Ascending aorta (tissue), 2 donors: ENCODE measurements at places on chromosomes 1 and 21.

DNA sequence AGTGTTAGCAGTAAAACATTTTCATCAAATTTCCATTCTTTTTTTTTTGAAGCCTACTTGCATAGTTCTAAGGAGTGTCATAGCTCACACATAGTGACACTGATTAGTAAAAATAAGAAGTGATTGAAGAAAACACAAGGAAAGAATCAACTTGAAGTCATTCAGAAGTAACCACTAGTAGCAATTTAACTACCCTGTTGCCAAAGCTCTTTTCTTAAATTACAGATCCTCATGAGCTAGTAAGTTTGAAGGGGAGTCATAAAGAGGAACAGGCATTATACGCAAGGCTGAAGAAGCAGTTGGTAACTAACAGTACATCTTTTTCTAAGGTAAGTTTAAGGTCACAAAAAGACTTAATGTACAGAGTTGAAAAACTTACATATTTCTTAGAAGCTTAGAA lies 332.2 kb downstream of the CHRM3 start:
- no peak for DNase-seq

- DNase-seq, result no peak
These were observed 49.6 kb downstream of the SLC9C2 start for GRCh38 chr1:173553312-173553711.

DNA sequence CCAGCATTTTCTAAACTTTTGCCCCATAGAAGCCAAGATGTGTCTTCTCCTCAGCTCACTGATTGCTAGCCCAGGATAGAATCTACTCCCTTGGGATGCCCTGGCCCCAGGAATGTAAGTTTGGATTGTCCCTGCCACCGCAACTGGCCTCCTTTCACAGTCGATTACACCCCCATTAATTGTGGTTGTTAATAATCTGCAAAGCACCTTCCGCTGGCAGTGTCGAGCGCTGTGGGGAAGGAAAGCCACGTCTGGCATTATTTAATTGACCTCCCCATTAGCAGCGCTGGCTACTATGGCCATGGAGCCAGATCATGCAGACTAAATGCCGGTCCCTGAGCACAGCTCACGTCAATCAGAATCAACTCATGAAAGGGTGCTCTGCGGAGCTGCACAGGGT lies 597.3 kb upstream of the PLXNA2 start:
- no peak for DNase-seq

GRCh38 chr1:183039330-183039729 lies 16.1 kb downstream of the LAMC1 start:
- no peak for DNase-seq

DNA sequence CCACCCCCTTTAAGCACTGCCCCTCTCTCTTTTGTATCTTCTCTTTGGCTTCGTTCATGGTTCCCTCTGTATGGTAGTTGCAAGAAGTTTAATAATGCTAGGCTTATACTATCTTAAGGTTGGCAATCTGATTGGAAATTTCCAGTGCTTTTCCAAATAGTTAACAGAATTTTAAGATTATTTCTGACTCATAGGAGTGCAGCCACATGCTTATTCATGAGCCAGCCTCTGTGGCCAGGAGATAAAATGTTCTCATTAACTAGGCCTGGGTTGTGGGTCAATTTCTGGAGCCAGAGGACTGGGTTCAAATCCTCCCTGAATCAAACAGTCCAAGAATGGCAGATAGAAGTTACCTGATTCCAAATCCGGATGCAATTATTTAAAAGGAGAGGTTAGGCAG lies 103.1 kb downstream of the ATP6V1G3 start:
- no peak for DNase-seq

DNA sequence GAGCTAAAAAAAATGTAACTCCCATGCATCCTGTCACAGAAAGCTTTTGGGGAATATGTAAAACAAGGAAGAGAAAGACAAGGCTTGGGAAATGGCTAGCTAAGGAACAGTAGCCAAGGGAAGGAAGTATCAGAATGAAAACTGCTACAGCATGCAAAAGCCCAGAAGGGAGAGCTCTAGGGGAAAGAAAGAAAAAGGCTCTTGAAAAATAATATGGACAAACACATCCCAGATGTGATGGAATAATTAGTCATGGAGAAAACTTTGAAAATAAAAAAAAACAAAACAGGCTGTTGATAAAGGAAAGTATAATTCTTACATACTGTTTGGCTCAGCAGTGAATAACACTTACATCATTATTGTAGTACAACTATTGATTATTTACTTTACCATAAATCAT lies 47.9 kb upstream of the VCAM1 start:
- no peak for DNase-seq

GRCh38 chr1:2845869-2846268 lies 44.4 kb upstream of the TTC34 start:
- no peak for DNase-seq

DNA sequence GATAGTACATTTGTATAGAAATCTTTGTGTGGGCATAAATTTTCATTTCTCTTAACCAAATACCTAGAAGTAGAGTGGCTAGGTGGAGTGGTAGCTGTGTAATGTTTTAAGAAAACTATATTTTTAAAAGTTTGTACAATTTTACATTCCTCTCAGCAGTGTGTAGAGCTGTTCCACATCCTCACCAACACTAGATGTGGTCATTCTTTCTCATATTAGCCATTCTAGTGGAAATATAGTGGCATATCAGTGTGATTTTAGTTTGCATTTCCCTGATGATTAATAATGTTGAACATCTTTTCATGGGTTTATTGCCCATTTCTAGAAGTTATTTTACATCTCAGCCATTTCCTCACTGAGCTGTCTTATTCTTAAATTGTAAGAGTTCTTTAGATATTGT lies 65.5 kb downstream of the ITSN1 start:
- no peak for DNase-seq

DNA sequence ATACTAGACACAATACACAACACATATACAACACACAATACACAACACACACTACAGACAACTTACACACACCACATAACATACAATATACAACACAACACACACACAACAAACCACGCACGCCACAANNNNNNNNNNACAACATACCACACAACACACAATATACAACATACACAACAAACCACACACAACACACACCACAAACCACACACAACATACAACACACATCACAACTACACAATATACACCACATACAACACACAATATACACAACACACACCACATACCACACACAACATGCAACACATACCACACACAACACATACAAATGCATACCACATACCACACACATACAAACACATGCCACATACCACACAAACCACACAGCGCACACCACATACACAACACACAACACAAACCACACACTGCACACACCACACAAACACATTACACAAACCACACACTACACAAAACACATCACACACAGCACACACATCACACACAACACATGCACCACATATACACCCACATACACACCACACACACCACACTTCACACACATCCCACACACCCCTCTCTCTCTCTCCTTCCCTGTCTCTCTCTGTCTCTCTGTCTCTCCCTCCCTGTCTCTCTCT lies 108.3 kb downstream of the ETS2 start:
- no peak for DNase-seq

- no peak for DNase-seq
These were observed 2.8 kb downstream of the TAL1 start for GRCh38 chr1:47229031-47229885.

GRCh38 chr1:189662190-189662589 lies 815.5 kb downstream of the BRINP3 start:
- no peak for DNase-seq

- DNase-seq, result no peak
These were observed 22.1 kb downstream of the CLIC4 start for GRCh38 chr1:24767351-24767750.

GRCh38 chr1:22166439-22166838 lies 23.5 kb upstream of the WNT4 start:
- DNase-seq, result no peak

- no peak for DNase-seq
These were observed 12.3 kb upstream of the HES5 start for GRCh38 chr1:2542246-2542915.

GRCh38 chr1:2801535-2802291 lies at the start of gene TTC34:
Gene TTC34, minus strand, starts transcription at chr1:2801693. Its CDS starts 866 bp downstream, at chr1:2800827.
- no peak for DNase-seq

GRCh38 chr21:31360717-31361116 lies 16.7 kb upstream of the TIAM1 start:
- DNase-seq, result no peak

- no peak for DNase-seq
These were observed 170.7 kb downstream of the IER5 start for GRCh38 chr1:181259026-181259745.

DNA sequence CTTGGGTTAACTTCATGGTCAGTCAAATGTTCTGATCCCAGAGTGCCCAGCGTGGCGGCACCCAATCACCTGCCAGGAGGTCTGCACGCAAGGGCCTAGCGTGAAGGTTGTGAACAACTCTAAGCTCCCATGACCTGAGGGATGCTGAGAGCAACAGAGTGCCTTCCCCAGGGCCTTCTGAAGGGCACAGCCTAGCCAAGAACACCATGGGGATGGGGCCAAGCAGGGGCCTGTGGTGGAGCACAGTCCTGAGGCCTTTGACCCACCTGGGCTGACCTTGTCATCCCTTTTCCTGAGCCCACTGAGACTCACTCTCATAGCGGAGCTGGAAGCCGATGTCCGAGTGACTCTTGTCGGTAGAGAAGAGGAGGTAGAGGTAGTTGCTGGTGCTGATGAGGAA lies 138.8 kb upstream of the HMGB4 start:
- no peak for DNase-seq

GRCh38 chr1:25744140-25744581 lies 55.8 kb upstream of the SELENON start:
- peak; percentile 83 for DNase-seq

DNA sequence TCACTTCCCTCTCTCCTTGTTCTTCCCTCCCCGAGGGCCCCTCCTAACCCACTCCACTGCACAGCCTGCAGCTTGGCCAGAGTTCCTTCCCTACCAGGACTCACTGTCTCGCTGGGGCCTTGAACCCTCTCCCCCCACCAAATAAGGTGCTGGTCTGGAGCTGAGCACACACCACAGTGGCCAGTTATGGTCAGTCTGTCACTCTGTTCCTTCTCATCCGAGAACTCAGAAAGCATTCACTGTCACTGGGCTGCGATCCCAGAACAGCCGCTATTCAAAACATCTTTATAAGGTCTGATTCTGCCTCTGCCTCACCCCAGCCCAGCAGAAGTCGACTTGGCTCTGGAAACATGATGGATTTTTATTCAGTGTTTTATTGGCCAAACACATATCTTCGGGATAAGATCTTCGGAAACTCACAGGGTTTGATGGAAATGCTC lies 19.8 kb upstream of the LBR start:
- DNase-seq, result no peak

DNA sequence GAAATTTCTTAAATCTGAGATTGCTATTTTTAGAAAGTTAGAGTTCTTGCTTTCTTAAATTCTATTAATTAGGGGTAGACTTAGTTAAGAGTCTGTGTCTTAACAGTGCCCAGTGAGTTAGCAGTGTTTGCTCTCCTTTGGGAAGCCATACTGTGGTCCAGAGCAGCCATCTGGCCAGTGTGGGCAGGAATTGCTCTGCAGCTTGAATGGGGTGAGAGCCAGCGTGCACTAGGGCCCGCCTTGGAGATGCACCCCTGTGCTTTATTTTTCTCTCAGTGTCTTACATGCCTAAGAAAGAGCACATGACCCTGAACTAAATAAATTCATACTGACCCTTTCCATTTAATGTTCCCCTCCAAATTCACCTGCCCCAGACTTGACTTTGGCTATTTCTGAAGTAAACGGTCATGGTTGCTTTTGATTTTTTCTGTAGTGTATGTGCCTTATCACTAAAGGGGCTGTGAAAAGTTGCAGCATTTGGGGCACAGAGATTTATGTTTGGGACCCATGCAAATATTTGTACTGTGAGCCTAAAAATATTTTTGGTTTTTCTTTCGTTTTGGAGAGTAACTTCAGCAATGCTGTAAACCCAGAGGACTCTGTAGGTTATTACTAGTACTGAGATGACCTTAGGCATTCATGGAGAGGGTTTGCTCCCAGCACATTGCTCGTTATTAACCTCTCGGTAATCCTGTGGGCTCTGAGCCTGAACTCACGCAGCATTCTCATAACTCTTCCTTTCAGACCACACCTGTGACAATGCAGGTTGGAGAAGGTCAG lies 21.3 kb upstream of the KCNQ4 start:
- no peak for DNase-seq

- DNase-seq, result no peak
These were observed 22.8 kb upstream of the RNF186 start for GRCh38 chr1:19837866-19838265.

- no peak for DNase-seq
These were observed 56.1 kb downstream of the HMCN1 start for GRCh38 chr1:185790194-185790735.

DNA sequence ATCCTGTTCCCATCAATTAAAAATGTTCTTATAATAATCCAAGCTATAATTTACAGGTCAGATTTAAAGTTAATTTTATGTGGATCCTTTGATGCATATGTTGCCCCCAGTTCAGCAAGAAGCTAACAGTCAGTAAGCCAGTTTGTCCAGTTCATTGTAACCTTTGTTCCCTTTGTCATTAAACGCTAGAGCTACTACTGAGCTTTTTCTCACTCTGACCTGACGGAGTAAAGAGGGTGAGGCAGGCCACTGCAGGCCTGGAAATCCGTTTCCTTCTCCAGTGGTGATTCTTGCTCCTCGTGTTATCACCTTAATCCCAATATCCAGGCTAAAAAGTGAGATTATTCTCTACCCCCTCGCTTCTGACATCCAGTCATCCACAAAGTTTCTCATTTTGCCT lies 10.2 kb downstream of the YBX1 start:
- DNase-seq, result no peak

DNA sequence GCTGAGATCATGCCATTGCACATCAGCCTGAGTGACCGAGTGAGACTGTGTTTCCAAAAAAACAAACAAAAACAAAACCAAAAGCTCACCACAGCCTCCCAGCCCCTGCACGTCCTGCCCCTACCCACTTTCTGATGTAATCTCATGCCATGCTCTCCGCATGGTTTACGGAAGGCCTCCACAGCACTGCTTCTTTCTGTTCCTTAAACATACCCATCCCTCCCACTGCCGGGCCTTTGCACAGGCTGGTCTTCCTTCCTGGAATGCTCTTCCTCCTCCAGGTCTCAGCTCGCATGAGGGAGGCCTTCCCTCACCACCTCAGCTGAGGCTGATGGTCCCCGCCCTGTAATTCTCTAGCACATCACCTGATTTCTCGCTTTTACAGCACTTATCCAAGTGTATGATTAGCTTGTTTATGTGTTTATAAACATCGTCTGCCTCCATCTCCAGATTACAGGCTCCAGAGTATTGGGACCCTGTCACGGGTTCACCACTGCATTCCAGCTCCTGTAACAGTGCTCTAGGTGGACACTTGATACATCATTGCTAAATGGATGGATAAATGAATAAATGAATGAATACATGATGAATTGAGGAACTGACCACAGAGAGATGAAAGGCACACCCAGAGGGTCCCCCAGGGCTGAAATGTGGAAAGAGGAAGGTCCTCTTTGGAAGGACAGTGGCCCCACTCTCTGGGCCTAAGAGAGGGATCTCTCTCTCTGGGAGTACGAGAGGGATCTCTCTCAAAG lies 22.1 kb downstream of the TCEA3 start:
- no peak for DNase-seq

GRCh38 chr1:114671011-114671938 lies 1.4 kb upstream of the DENND2C start:
- no peak for DNase-seq
